ENCODE measurements at places on chromosomes 5 and 9. TPM values are rescaled to one million over a fixed set of nuclear protein-coding genes. Genes with fewer than 3 reads are reported as not detected.

Gene ZDHHC11
- total RNA-seq: 0.92 TPM

Gene FGF10
- total RNA-seq: 1.3 TPM

Gene RLN2
- 5.0 TPM for total RNA-seq

Gene PTCD2
- 13.8 TPM for total RNA-seq

Gene MEF2C
- total RNA-seq: 0.26 TPM

Gene TARS1
- total RNA-seq: 123 TPM

Gene TAF9
- 97.0 TPM for total RNA-seq

Gene CAMK4
- total RNA-seq: 5.0 TPM

Gene AQP3
- 0.90 TPM for total RNA-seq

Gene OR1J1
- total RNA-seq: not detected

Gene SPATA31C1
- not detected for total RNA-seq

Gene SPINK1
- not detected for total RNA-seq

Gene SCGB3A1
- not detected for total RNA-seq

- peak; percentile 81 for DNase-seq
Observed at GRCh38 chr9:127489471-127490115, 38.3 kb downstream of the LRSAM1 start.

GRCh38 chr9:134591573-134591981 is 50.0 kb upstream of the COL5A1 start:
- DNase-seq: no peak

GRCh38 chr5:1447671-1448361 is 2.6 kb upstream of the SLC6A3 start:
- no peak for DNase-seq

DNA sequence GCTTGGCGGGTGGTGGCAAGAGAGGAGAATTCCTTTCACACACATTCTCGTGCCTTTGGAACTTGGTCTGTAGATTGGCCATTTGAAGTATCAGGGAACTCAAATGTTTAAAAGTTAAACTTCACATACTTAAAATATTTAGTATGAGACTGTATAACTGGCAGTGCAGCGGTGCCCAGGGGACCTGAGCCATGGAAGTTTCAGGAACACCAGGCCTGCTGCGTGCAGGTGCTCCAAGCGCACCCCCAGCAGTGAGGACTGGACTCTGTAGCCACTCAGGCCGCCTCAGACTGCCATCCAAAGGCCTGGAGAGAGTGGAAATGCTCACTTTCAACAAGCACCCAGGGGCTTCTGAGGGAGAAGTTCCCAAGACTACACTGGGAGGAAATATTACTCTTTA is 273.5 kb upstream of the IRX2 start:
- DNase-seq: no peak

- DNase-seq: no peak
Observed at GRCh38 chr5:143074414-143074996, 304.3 kb downstream of the ARHGAP26 start.

- DNase-seq: no peak
Observed at GRCh38 chr5:152397581-152397980, 7.5 kb downstream of the NMUR2 start.

GRCh38 chr5:163941079-163941478 is 435.7 kb downstream of the MAT2B start:
- DNase-seq: no peak

- peak; percentile 83 for DNase-seq
Observed at GRCh38 chr9:17052626-17053025, 82.2 kb upstream of the CNTLN start.

- no peak for DNase-seq
Observed at GRCh38 chr9:114900942-114901802, 29.2 kb downstream of the TNFSF8 start.

- DNase-seq: no peak
Observed at GRCh38 chr9:135970128-135970815, 9.1 kb upstream of the UBAC1 start.

DNA sequence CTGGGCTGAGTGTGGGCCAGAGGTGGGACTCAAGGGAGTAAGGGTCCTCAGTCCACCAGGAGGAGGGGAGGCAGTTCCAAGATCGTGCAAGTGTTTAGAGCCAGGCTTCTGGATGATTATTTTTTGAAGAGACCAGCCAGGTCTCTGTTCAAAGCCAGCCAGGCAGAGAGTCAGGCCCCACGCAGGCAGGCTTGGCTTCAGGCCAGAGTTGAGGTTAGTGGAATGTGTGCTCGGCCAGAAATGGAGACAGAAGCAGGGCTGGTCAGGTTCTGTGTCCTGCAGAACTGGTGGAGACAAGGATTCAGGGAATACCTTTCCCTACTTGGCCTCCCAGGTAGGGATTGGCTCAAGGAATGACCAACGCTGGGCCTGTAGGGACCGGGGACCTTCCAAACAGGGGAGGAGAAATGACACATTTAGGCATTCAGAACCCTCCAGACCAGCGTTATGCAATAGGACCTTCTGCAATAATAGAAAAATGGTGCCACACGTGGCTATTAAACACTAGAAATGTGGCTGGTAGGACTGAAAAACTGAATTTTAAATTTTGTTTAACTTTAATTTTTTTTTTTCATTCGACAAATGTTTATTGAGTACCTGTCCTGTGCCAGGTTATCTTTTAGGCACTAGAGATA is 106.2 kb downstream of the CMYA5 start:
- no peak for DNase-seq

- no peak for DNase-seq
Observed at GRCh38 chr9:106737516-106737915, 125.5 kb upstream of the ZNF462 start.

DNA sequence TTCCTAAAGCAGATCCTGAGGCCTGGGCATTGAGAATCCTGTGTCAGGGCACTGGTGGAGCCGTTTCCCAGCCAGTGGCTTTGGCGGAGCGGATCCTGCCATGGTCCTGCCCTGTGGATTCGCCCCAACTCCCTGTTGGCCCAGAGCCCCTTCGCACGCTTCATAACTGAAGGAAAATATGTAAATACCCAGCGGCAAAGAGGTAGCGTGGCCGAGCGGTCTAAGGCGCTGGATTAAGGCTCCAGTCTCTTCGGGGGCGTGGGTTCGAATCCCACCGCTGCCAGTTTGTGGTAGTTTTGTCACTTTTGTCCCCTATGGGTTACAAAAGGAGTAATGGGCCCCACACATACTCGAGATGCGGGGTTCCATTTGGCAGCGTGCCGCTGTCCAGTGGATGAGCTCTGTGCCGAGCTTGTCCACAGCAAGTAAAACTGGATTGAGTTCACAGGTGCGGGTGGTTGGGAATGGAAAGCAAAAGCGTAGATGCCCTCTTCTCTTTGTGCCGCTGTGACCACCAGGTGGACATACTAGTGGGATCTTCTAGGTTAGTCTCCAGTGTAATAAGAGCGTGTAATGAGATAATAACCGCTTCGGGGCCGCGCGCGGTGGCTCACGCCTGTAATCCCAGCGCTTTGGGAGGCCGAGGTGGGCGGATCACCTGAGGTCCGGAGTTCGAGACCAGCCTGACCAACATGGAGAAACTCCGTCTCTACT is 17.3 kb downstream of the TRIM7 start:
- peak; percentile 84 for DNase-seq

DNA sequence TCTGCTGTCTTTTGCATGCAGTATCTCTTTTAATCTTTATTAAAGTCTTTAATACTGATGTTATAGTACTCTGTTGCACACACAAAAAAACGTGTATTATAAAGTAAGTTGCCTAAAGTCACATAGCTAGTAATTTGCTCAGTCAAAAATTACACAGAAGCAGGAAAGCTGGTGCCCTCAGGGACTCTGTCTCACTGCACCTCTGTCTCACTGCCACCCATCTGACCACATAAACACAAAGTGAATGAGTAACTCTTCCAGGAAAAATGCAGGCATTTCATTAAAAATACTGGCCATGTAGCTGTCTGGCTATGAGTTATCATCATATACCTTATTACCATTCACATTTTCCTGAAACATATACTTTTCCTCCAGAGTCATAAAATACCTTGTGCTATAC is 591.7 kb downstream of the CSNK1G3 start:
- DNase-seq: no peak

DNA sequence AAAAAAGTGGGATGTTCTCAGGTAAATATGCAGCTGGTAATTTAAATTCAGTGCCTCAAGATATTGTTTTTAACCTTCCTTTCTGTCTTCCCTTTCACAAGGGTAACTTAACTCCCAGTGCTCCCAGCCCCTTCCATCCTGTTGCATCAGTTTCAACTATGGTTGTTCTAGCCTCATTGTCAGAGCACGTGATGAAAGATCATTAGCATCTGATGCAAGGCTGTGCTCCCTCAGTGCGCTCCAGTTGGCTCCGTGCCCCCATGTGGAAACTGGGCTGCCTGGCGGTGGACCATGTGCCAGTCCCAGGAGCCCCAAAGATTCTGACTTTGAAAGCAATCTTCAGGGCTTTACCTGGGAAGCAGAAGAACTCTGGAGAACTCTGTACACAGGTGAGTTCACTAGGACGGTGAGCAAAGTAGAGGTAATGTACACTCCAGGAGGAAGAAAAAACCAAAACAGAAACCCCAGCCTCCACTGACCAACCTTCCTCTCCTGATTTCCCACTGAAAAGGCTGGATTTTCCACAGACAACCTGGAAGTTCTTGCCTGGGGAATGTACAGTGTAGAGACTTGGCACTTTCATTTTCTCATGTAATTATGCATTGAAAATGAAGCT is 96.9 kb downstream of the SLC1A3 start:
- DNase-seq: no peak

DNA sequence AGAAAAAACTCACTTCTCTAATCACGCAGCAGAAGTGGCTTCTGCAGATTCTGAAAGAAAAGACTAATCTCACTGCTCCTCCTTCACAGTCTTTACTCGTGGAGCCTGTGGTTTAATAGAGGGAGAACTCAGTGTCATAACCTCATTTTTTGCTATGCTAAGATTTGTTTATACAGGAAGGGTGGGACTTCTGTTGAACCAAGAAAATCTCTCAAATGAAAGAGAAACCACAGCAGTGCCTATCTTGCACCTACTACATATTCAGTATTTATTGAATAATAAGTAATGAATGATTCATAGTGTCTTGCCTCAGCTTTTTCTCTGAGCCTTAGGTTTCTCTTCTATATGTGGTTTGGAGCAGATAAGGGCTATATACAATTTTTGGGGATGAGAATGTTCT is 136.1 kb upstream of the DMAC1 start:
- no peak for DNase-seq

DNA sequence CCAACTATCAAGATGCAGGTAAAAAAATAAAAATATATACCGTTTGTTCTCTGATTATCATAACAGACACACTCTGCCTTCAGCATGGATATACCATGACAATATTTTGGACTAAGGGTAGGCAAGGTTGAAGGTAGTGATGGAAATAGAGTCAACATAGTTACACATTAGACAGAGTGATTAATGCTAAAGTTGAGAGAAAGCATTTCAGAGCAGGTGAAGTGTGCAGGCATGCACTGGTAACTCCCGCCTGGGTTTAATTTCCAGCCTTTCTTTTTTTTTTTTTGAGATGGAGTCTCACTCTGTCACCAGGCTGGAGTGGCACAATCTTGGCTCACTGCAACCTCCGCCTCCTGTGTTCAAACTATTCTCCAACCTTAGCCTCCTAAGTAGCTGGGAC is 458.5 kb downstream of the TLR4 start:
- no peak for DNase-seq

DNA sequence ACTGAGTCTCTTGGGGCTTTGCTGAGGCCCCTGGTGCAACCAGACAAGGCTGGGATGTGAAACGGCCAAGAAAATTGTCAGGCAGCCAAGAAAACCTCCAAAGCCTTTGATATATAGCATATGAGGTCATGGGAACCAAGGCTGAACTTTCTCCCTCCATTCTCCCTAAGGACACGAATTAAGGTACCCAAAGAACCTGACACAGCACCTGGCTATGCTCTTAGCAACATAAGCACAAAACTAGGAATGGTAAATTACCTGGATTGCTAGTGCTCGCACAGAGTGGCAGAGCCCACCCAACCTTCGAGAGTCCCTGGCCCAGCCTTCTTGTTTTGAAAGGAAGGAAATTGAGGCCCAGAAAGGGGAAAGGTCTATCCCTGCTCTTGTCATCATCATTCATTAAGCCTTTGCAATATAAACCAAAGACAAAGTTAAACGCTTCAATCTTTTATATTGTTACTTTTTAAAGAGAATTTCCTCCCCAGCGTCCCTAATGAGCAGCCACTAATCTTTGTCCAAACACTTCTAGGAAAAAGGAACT is 220.0 kb upstream of the NR4A3 start:
- no peak for DNase-seq

- no peak for DNase-seq
Observed at GRCh38 chr5:17991775-17992174, 357.5 kb downstream of the TAF11L14 start.

DNA sequence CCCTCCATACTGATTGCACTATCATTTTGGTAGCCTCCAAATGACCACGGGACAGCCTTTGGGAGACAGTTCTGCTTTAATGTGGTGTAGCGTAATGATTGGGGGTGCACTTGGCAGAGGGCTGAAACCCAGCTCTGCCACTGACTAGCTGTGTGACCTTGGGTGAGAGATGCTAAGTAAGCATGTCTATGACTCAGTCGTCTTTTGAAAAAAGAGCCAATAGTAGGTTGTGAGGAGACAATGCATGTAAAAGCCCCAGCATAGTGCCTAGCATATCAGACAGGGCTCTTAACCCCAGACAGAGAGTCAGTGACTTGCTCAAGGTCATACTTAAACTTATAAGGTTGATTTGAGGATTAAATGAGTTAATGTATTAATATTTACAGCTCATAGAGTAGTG is 18.0 kb upstream of the CXCL14 start:
- DNase-seq: no peak

DNA sequence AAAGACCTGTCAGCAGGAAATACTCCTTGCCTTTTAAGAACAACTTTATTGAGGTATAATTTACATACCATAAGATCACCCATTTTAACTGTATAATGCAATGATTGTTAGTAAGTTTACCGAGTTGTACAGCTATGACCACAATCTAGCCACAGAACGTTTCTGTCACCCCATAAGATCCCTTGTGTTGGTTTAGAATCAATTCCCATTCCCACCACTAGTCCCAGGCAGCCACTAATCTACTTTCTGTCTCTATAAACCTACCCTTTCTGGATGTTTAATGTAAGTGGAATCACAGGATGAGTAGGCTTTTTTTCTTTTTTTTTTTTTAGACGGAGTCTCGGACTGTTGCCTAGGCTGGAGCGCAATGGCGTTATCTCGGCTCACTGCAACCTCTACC is 4.4 kb downstream of the GPR107 start:
- no peak for DNase-seq

DNA sequence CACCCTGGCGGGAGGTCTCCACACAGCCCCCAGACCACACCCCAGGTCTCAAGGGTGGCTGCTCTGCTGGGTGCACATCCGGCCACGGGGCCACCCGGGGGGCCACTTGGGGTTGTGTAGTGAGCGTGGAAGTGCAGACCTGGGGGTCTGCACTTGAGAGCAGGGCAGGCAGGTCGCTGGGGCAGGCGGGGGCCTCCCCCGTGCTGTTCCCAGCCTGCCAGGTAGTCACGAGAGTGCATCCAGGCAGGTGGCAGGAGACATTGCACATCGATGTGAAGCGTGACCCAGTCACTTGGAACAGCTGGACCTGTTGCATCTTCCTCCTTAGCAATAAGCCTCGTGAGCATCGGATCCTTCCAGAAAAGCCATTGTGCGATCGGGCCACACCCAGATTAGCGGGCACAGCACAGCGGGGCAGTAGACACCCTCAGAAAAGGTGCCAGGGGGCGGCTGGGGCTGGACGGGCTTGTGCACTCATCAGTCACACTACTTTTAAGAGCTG is 4.8 kb upstream of the ENTPD8 start:
- DNase-seq: no peak

Measured in neural progenitor cell (in vitro differentiated cells).